H54 (cell line): ENCODE measurements at places on chromosomes 16 and 17.

- no peak for DNase-seq
Measured at GRCh38 chr17:73214851-73215250, 22.0 kb downstream of the COG1 start.

- no peak for DNase-seq
Measured at GRCh38 chr17:73749337-73749823, 105.1 kb upstream of the SDK2 start.

GRCh38 chr17:72594248-72594647 lies 473.4 kb downstream of the SOX9 start:
- DNase-seq = no peak

GRCh38 chr17:35390156-35390555 lies 16.7 kb upstream of the SLFN11 start:
- DNase-seq = no peak

DNA sequence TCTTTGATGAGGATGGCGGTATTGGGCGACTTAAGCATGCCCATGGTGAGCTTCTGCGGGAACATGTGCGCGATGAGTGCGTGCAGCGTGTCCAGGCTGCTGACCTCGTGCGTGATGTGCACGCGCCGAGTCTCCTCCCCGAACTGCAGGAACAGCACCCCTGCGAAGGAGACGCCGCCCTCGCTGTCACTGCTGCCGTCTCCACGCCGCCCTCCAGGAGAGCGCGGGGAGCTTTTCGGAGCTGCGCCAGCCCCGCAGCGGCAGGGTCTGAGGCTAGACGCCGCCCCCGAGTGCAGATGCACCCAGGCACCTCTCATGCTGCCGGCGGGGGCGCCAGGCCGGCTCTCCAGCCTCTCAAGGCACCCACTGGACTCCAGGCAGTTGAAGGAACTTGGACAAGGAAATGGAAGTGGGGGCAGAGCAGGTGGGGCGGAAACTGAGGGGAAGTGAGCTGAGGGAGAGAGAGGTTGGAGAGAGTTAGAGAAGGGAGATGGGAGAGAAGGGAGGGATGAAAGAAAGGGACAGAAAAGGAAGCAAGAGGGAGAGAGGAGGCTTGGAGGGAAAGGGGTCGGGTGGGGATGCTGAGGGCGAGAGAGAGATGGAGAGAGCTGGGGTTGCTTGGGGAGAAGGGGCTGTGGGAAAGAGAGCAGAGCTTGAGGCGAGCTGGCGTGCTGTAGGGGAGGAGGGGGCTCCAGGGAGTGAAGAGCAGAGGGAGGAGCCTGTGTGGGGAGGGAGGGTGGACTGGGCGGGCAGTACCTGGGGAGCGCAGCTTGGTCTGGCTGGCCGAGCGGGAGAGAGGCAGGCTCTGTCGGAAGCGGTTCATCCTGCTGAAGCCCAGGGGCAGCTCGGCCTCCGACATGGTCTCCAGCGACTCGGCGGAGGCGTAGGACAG lies 42.1 kb downstream of the SRCIN1 start:
- DNase-seq = no peak

DNA sequence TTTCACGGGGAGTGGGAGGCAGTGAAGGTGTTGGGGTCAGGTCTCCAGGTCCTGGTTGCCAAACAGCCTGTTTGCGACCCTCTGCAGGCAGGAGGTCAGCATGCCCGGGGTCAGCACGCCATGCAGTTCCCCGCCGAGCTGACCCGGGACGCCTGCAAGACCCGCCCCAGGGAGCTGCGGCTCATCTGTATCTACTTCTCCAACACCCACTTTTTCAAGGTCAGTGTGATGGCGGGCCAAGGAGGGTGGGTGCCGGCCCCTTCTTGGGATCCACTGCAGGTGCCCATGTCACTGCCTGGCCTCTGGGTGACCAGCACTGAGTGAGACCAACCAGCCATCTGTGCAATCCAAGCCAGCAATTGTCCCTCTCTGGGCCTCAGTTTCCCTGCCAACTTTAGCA lies 21.3 kb downstream of the ADGRG5 start:
- no peak for DNase-seq
